Stimulated activated naive CD8-positive, alpha-beta T cell treated with anti-CD3 and anti-CD28 coated beads, Interleukin-15, Interleukin-2, amounts not matched to agents 100 U/mL and 50 U/mL, for 24 hours (primary cell): ENCODE measurements at places on chromosomes 6 and 20.
A peak's percentile ranks its signal among the peaks of the same experiment; 100 is the strongest.

DNA sequence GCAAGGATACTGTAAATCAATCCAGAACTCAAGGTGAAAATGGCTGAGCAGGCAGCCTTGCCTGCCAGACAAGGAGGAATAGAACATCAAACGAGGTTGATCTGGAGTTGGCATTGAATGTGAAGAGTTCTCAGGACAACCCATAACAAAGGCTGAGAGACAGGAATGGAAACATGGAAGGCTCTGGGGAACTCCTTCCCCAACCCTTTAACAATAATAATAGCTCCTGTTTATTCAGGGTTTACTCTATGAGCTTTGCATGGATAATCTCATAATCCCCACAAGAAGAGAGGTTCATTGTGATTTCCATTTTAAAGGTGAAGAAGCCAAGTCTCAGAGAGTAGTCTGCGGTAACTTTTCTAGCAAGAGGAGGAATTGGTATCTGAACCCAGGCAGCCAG lies 151.7 kb downstream of the SOD2 start:
- DNase-seq, result no peak

- DNase-seq, result no peak
These were observed 44.9 kb downstream of the VEGFA start for GRCh38 chr6:43814865-43815264.

DNA sequence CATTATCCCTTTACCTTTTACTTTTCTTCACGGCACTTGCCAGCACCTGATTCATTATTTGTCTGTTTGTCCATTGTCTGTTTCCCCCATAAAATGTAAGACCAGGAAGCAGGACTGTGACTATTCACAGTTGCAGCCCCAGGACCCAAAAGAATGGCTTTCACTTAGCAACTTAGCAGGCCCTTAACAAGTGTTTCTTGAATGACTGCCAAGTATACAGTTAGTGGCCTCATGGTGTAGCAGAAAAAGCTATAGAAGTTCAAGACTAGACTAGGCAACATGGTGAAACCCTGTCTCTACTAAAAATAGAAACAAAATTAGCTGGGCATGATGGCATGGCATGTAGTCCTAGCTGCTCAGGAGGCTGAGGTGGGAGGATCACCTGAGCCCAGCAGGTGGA lies 4.3 kb downstream of the SLC26A8 start:
- DNase-seq, result no peak

GRCh38 chr6:26388014-26388413 lies 5.1 kb downstream of the BTN2A2 start:
- DNase-seq, result no peak

DNA sequence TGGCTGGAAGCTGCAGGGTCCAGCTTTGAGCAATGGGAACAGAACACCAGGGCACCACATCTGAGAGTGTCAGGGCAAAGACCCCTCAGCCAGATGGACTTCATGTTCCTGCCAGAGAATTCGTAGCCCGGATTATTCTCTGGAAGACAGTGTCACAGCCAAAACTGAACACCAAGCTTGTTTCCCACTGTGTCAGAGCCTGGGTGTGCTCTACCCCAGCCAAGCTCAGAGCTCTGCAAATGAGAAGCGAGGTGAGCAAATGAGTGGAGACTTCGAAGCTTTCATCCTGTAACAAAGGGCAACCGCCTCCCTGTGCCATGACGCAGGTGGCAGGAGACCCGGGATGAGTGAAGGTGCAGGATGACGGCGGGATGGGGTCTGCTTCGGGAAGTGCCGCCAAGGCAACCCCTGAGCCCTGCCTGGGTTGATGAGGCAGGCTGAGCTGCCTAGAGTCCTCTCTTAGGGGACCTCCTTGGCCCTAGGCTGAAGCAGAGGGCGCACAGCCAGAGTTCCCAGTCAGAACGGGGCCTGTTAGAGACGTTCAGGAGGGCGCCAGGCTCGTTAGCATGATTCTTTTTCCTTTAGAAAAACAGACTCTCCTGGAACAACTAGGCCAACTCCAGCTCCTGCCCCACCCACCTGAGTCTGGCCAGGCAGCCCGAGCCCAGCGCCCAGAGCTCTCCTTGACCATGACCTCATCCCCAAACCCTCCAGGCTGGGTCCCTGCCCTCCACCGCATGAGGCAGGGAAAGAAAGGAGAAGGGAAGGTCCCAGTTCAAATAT lies 187.7 kb downstream of the SOD2 start:
- DNase-seq, result no peak

- DNase-seq, result no peak
These were observed 582.4 kb downstream of the PHF3 start for GRCh38 chr6:64217721-64218620.

DNA sequence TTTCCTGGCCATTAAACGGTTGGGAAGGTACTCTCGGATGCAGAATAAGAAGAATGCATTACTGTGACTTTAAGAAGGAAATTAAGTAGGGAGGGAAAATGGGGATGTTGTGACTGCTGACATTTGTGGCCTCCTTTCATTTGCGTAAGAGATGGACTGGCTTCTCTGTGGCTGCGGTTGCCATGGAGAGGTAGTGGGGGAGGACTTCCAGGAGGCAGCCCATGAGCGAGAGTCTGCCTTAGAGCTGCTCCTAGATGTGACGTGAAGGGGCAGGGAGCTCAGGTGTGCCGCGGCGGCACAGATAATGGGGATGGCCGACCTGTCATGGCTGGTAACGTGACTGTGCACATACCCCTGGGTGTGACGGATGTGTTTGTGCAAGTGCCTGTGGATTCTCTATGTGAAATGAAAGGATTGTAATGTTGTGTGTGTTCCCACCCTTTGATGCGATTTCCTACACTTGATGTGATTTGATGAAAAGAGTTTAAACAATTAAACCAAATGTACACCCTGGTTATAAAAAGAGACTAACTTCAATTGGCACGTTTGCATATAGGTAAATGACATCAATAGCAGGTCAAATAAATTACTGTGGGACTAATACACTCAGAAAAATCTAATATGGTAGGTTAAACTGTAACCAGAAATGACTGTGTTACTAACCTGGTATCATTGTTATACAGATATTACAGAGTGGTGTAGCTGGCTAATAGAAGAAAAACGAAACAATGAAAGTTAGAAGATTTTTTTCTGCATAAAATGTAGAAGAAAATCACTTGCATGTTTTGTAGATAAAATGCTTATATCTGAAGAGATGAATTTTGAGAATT lies 48.9 kb downstream of the HIVEP1 start:
- peak; percentile 81 for DNase-seq

GRCh38 chr6:158039571-158040050 lies 57.9 kb downstream of the SYNJ2 start:
- no peak for DNase-seq

- DNase-seq, result no peak
These were observed 100.3 kb upstream of the TNFAIP3 start for GRCh38 chr6:137766596-137767370.

DNA sequence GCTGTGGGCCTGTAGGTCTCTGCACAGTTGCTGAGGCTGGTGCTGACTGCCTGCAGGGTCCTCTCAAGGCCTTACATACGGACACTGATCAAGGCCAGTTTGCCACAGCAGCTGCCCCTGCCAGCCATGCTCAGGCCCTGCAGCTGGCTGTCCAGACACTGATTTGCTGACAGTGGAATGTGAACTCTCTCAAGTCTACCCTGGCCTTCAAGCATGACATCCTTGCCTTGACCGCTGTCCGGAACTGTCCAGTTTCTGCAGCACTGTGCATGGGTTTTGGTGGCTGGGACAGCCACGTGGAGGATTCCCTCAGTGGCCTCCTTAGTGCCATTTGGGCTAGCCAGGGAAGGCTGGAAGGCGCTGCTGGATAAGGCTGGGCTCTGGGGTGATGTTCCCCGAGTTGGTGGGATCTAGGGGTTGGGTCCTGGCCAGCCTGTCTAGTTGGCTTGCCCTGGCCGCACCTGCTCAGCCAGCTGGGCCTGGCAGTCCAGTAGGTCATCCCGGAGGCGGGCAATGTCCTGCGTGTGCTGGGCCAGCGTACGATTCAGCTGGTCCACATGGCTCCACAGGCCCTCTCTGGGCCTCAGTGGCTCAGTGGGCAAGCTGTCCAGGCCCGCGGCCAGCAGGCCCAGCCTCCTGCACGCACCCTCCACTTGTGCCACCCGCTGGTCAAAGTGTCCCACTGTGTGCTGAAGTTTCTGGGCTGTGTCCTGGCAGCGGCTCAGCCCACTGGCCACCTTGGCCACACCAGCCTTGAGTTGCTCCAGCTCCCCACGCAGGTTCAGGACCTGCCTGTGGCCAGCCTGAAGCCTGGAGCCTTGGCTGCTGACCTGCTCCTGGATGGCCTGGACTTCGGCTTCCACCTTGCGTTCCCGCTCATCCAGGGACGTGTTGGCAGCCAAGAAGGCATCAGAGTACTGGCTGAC lies 5.5 kb downstream of the EMILIN3 start:
- DNase-seq, result no peak

DNA sequence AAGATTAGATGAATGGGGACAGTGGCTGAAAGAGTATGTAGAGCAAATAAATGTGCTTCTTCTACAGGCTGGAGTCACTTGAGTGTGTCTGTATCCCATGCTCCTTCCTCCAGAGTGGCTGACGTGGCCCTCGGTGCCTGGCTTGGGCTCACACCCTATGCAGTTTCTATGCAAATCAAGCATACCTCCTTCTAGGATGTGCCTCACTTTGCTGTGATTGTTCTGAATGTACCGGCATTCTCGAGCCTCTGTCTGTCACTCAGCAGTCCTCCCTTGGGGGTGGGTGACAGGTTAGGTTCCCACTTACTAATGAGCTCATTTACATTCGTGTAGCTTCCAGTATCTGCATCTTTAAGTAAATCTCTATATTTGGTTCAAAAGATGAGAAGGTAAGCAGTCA lies 55.1 kb upstream of the HDDC2 start:
- DNase-seq, result no peak

GRCh38 chr6:490251-491037 lies 98.9 kb downstream of the IRF4 start:
- DNase-seq, result no peak

DNA sequence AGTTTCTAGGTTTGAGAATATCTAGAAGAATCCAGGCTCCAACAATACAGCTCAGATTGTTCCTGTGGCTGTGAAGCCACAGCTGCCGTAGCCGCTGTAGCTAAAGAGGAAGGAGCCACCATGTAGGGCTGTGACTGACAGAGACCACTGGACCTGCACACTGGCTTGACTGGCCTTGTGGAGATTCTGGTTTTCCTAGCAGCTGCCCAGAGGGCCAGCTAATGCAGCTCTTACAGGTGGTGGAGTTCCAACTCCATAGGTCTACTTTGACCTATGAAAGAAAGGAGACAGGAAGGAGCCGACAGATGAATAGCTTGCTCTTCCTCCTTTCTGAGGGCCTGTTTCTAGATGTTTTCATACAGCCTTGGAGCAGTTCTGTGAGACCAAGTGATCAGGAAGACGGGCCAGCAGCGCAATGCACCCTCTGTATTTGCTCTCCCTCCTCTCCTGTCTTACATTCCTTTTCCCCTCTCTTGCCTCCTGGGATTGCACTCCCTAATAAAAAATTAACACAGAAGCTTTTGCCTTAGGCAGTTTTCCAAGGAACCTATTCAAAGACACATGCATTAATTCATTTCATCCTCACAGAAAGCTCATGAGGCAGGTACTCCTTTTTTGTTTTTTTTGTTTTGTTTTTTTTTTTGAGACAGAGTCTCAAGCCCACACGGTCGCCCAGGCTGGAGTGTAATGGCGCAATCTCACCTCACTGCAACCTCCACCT lies 51.8 kb upstream of the MYB start:
- DNase-seq, result peak; percentile 40

GRCh38 chr6:33577718-33578117 lies 2.4 kb downstream of the BAK1 start:
- DNase-seq, result no peak

GRCh38 chr6:1654054-1654453 lies 44.3 kb downstream of the FOXC1 start:
- DNase-seq, result no peak

DNA sequence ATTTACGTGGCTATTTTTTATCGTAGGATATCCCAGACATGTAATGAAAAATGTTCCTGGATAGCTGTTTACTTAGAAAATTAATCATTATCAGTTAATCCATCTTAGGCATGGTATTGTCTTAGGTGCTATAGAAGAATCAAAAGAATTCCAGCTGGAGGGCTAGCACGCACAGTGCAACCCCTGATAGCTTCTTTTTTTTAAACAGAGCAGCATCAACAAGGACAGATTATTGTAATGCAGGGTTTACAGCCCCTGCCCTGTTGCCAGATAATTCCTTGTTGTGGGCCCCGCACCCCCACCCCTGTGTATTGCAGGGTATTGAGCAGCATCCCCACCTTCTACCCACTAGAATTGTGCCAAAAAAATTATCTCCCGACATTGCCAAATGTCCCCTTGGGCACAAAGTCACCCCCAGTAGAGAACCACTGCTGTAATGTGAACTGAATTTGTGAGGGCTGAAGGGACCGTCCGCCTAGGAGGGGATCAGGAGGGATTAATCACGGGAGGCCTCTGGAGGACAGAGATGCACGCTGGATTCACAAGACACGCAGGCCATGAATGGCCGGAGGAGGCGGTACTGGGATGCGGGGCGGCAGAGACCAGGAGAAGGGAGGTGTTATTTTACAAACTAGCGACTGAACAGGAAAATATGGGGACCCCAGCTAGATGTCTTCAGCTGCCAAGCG lies 174.6 kb downstream of the ZDHHC14 start:
- no peak for DNase-seq

GRCh38 chr6:119339941-119340456 lies 9.6 kb downstream of the MAN1A1 start:
- no peak for DNase-seq

- DNase-seq, result no peak
These were observed 106.1 kb upstream of the CITED2 start for GRCh38 chr6:139480356-139481165.

- DNase-seq, result no peak
These were observed 263.5 kb downstream of the THBS2 start for GRCh38 chr6:168990019-168990751.

DNA sequence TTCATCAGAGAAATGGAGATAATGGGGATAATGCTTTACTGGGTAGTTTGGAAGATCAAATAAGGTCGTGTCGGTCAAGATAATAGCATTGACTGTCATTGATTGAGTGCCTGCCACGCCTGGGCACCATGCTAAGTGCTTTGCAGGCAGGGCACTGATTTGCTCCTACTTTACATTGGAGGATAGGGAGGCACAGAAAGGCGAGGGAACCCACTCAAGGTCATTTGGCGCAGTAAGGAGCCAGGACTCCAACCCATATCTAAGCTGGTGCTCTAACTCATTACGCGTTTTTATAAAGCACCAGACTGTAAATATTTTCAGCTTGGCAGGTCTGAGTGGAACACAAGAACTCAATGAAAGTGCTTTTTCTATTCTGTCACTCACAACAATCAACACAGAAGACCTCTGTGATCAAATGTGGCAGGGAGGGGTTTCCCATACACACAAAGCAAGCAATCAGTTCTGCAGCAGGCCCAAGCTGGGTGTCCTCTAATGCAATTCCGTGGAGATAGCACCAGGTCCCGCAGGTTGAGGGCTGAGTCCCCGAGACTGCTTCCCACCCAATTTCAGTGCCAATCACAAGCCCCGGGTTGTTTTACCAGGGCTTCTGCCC lies 373.6 kb downstream of the CDH26 start:
- DNase-seq, result no peak

DNA sequence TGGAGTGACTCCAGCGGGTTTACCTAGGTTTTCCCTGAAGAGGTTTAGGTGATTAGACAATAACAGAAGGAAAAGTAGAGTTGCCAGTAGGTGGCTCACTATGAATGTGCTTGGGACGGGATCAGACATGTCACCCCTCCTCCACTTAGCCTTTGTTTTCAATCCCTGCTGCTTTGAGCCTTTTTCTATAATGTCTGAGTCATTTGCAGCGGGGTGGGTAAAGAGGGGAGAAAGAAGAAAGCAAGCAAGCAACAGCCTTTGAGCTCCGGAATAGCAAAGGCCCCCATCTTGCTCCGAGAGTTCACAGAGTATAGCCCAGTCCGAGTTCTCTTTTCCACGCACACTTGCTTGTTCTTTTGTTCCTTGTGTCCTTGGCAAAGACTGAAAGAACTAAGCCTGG lies 129.1 kb downstream of the PACRG start:
- DNase-seq, result no peak

GRCh38 chr6:16583144-16583762 lies 178.0 kb downstream of the ATXN1 start:
- no peak for DNase-seq
